ENCODE measurements at places on chromosomes 13 and 19.

DNA sequence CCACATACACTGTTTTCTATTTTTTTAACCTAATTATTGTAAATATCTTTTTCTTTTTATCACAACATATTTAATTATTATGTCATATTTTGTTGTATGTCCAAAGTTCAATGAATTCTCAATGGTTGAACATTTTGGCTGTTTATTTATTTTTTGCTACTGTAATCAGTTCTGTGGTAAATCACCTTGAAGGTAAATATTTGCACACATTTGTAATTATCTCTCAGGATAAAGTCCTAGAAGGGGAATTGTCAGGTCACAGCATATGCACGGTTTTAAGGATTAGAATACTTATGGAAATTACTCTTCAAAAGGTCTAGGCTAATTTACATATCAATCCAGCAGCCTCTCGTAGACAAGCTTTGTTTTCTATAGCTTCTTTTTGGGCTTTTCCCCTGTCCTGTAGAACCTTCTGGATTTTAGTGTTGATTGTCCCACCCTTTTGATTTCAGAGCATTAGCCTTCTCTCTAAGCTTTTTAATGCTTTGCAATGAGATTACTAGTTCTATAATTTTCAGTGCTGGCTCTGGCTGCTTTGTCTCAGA lies 362.6 kb downstream of the KCNRG start:
- no peak for DNase-seq

GRCh38 chr13:91563799-91564198 lies 165.4 kb downstream of the GPC5 start:
- no peak for DNase-seq

DNA sequence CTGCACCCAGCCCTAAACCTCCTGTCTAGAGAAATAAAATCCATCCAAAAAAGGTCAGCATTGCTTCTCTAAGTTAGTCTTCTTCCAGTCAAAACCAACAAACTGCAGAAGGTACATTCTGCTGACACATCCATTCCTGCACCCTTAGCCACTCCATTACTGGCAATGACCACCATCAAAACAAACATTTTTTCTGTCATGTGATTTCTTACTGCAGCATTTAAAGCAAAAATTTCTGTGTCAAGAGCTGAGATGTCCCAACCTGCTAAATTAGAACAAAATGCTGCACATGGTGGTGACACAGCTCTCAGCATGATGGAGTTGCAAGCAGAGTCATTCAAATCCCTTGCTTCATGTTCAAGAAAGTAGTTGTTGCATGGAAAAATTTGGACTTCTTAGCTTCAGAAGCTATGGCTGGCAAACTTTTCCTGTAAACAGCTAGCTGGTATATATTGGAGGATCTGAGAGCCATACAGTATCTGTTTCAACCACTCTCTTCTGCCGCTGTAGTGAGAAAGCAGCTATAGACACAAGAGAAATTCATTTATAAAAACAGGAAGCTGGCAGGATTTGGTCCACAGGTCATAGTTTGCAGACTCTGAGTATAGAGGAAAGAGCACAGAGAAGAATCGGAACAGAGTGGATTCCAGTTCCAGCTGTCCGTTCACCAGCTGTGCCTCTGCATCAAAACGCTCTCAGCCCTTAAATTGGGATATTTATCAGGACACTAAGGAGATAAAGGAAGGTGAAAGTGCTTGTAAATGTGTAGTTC lies 17.4 kb downstream of the RUBCNL start:
- no peak for DNase-seq

- no peak for DNase-seq
Observed at GRCh38 chr13:48731957-48732569, 78.3 kb downstream of the CYSLTR2 start.

- no peak for DNase-seq
Observed at GRCh38 chr13:42260903-42261654, 10.9 kb upstream of the AKAP11 start.

- DNase-seq: no peak
Observed at GRCh38 chr19:45508861-45509691, 1.8 kb downstream of the VASP start.

DNA sequence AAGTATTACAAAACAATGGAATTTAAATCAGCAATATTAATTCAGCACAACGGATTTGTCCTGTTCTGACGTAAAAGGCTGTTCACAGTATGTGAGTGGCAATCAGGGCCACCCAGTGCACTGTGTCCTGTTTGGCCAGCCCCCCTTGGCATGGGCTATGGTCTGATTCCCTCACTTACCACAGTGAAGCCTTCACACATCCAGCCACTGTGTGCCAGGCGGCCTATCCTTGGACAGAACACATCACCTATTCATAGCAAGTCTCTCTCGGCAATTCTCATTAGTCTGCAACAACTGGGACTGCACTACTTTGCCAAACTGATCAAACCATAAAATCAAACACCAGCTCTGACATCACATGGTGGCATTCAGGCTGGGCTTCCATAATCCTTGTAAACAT lies 221.5 kb upstream of the TSHZ3 start:
- no peak for DNase-seq

DNA sequence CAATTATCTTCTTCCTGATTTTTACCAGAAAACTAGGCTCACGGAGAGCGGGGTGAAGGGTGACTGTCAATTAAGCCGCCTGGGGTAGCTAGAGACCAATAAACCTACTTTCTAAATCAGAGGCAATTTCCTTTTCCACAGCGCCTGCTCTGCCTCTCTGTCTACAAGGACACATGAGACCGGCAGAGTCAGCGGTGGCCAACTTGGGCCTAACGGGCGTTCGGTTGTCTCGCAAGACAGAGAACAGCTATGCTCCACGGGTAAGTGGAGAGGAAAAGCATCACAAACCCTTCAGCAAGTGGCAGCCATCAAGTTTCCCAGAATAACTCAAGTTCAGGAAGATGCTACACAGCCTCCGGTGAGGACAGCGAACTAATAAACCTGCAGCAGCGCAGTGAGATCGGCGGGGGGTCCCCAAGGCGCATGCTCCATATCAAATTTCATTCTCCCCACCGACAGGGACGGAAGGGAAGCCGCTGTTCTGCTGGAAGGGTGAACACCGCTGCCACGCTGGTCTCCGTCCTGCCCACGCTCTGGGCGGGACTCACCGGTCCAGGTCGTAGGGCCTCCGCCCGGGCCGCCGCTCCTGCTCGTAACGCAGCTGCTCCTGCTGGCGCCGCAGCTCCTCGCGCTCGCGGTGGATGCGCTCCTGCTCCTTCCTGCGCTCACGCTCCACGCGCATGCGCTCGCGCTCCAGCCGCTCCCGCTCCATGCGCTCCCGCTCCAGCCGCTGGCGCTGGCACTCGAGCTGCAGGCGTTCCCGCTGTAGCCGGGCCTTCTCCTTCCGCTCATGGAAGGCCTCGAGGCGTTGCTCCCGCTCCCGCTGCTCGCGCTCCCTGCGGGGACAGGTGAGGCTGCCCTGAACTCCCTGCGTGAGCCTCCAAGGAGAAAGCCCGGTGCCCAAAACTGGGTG lies 25.8 kb upstream of the TINCR start:
- DNase-seq: no peak

GRCh38 chr13:37576601-37577000 lies 22.0 kb downstream of the POSTN start:
- DNase-seq: no peak

- no peak for DNase-seq
Observed at GRCh38 chr19:4555657-4556561, 3.6 kb downstream of the SEMA6B start.

DNA sequence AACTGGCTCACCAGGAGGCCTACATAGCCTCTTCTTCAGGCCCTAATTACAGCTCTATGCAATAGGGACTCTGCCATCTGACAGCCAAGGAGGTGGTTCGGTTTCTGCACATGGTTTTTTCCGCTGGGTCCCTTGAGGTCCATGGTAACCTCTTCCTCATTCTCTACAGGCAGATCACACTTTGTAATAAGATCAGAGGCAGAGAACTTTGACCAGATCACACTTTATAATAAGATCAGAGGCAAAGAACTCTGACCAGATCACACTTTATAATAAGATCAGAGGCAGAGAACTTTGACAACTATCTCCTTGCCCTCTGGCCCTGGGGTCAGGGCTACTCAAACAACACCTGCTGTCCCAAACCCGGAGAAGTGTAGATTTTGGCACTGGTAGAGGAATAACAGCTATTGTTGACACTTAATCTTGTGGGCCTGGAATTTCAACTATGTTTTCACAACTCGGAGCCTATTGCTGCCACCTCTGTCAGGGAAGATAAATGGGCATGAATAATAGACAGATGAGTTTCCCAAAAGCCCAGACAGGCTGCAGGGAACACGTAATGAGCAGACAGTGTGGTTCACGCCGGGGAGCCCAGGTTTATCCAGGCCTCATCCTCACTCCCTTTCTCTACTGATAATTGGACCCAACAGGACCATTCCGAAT lies 246.1 kb downstream of the UQCRFS1 start:
- no peak for DNase-seq

- no peak for DNase-seq
Observed at GRCh38 chr13:113297370-113298042, 467 bp downstream of the LAMP1 start.

DNA sequence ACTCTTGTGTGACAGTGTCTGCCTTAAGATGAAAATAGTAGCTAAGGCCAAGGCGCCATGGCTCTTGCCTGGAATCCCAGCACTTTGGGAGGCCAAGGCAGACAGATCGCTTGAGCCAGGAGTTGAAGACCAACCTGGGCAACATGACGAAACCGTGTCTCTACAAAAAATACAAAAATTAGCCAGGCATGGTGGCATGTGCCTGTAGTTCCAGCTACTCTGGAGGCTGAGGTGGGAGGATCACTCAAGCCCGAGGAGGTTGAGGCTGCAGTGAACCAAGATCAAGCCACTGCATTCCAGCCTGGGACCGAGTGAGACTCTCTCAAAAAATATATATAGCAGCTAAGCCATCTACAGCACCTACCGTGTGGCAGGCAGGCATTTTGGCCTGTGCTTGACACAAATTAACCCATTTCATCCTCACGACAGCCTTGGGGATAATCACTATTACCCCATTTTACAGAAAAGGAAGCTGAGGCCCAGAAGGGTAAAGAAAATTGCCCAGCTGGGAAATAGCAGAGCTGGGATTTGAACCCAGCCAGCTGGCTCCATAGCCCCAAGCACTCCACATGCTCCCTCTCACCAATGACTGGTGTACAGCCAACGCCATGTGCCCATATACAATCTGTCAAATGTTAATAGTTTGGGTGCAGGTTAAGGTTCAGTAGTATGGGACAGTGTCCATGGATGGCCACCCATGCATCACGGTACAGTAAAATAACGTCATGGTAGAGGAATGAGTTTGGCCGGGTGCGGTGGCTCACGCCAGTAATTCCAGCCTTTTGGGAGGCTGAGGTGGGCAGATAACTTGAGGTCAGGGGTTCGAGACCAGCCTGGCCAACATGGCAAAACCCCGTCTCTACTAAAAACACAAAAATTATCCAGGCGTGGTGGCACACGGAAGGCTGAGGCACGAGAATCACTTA lies 3.1 kb downstream of the SLC1A5 start:
- no peak for DNase-seq

DNA sequence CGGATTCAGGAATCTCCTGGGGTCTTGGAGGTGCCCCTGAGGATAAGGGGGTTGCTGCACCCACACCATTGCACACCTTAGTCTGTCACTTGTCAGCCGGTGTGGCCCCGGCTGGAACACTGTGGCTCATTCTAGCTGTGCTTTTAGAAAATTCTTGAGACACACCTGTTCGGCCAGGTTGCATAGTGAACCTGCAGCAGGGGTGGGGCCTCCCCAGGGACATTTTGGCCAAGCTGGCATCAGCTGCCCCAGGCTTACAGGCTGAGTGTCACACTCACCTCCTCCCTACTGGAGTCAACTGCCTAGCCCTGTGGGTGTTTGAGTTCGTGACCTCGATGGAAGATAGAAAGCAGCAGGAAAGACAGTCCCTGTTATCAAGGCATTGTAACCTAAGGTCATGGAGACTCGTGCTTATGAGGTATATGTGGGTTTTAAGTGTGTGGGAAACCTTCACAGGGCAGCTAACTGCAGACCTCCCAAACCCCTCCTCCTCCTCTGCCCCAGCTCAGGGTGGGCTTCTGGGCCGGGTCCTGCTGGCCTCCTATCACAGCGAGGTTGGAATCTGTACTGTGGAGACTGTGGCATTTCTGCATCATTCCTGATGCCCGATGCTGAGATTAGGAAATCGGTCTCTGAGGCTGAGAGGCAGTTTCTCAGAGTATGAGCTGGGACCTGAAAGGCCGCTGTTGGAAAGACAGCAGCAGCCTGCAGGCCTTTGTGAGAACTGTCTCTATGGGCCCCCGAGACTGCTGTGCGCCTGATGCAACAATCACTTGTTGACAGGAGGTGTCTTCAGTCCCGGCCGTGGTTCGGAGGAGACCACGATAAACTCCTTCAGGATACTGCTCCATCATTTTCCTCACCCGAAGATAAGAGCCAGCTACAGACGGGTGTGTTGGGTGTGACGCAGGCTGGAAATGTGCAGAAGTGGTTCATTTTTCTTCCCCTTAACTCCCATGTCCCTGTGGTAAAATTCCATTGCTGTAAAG lies 72.2 kb downstream of the ATP11A start:
- DNase-seq: no peak

DNA sequence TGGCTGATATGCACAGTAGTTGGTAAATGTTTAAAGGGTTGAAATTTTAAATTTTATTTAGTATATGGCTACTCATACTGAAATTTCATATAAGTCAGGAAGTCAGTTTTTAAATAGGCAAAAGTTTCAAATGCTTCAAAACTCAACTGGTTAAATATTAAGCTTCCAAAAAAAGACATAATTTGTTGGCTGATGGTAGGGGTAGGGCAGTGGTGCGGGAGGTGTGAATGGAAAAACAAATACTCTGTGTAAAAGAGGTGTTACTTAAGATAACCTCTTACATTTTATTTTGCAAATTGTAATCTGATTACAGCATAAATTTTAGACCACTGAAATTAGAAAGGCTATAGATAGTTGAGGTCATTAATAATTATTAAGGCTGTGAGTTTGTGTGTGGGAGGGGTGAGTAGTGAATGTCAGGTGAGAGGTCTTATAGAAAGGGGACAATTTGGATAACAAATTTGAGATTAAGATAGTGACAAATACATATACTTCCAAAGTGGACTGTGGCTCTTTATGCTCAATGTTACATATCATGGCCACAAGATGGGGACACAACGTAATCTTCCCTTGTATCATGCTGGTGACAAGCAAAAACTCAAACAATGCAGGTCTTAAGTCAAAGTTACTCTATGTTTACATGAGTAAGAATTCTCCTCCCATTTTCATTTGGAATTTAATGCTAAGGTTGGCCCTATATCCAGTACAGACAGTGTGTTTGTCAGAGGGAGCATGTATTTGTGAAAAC lies 36.6 kb upstream of the OXGR1 start:
- no peak for DNase-seq

DNA sequence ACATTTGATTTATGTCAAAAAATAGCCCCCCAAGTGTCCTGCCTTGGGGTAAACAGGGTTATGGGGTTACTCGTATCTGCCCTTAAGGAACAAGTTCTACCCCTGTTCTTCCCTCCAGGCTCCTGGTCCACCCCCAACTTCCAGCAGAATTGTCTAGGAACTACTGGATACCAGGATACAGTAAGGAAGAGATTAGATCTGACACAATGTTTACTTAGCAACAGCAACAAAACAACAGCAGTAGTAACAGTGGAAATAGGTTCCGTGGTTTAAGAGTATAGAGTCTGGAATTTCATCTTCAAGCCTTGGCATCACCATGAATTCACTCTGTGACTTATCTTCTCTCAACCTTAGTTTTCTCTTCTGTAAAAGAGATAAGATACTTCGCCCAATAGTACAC lies 1.7 kb upstream of the FAM98C start:
- DNase-seq: no peak
